NCI-H1694 treated with DMSO at 0.1 percent for 48 hours (cell line): ENCODE measurements at places on chromosomes 1 and 21.

GRCh38 chr1:231885209-231885854 is 258.7 kb downstream of the DISC1 start:
- DNase-seq = no peak

DNA sequence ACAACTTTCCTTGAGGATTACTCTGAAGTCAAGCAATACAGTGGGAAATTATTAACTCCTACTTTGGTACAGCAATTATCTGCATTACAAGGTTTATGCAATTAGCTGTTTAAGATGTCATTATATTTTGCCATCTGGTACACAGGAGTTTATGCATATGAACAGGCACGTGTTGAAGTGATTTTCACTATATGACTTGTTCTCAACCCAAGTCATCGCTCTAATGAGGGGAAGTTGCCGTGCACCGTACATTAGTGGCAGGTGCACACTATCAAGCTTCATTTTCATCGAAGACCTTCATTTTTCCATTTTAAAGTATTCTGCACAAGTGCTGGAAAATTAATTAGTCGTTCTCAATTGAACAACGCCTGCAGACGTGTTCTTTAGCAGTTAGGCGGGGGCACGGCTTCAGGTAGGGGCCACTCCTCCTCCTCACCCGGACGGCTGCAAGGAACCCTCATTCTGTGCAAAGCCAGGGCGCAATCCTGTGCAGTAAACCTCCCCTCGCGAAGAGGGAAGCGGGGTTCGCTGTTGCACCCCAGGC is 39.8 kb upstream of the NFIA start:
- peak; percentile 47 for DNase-seq

DNA sequence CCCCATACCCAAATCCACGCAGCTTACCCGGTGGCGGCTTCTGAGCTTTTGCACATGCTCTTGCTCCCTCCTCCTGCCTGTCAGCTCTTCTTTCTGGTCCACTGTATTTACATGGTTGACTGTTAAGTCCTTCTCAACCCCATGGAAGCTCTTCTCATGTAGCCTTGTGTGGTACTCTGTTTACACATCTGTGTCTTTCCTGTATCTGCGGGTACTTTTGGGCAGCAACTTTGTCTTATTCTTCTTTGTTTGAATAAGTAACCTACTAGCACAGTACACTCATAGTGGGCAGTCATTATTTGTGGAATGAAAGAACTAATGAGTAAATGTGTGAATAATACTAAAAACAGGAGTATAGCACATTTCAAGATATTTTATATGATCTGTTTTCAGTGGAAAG is 88.5 kb upstream of the GPR88 start:
- DNase-seq = no peak

DNA sequence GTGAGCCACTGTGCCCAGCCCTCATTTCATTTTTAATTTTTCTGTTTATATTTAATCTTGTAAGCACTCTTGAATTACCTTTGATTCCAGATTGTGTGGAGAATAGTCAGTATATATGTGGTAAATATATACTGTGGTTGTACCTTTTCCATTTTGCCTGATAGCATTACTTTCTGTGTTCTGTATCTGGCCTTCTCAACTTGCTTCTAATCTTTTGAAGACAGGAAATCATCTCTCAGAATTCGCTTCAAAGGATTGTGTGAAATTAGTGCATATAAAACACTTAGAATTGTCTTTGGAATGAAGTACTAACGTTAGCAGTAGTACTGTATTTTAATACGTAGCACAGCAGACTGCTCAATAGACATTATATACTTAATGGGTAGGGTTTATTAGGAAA is 37.9 kb downstream of the PPP2R5A start:
- no peak for DNase-seq

DNA sequence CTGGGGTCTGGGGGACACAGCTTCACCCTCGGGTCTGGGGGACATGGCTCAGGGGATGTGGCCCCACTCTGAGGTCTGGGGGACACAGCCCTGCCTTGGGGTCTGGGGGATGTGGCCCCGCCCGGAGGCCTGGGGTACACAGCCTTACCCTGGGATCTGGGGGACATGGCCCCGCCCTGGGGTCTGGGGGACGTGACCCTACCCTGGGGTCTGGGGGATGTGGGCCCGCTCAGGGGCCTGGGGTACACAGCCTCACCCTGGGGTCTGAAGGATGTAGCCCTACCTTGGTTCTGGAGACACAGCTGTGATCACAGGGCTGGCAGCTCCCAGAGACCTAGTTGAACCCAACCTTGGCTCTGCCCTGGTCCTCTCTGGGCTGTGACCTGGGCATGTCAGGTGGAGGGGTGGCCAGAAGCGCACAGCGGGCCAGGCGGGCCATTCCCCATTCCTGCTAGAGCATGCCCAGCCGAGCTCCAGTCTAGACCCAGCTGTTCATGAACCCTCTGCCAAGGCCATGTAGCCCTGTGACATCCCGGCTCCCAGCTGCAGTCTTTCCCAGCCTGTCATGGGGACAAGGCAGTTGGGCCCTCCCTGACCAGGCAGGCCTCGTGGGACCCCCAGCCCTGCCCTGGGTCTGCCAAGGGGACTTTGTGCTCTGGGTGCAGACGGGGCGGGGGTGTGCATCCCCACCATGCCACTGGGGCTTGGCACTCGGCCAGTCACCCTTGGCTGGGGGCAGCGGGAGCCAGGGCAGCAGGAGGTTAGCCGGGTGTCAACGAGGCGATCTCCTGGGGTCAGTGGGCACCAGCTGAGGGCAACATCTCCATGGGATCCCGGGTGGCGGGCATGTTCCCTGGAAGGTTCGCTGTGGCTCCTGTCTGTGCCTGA is 43.9 kb downstream of the WNT9A start:
- DNase-seq = peak; percentile 45

DNA sequence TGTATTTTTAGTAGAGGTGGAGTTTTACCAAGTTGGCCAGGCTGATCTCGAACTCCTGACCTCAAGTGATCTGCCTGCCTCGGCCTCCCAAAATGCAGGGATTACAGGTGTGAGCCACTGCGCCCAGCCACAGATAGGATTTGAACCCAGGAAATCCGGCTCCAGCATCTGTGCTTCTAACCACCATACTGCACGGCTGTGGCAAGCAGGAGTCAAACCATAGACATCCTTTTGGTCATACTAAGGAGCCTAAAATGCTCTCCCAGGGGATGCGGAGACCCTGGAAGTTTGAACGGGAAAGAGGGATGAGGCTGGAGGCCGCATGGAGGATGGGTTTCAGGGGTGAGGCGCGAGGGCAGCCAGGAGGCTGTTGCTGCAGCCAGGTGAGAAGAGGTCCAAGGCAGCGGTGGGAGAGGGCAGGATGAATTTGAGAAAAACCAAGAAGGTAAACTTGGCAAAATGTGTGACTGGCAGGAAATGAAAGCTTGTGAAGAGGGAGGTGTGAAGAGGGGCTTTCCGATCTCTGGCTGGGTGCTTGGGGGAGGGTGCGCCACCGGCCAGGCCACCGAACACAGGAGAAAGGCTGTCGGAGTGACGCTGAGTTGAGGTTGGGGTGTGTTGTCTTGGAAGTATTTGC is 24.0 kb upstream of the CDK18 start:
- DNase-seq = no peak

DNA sequence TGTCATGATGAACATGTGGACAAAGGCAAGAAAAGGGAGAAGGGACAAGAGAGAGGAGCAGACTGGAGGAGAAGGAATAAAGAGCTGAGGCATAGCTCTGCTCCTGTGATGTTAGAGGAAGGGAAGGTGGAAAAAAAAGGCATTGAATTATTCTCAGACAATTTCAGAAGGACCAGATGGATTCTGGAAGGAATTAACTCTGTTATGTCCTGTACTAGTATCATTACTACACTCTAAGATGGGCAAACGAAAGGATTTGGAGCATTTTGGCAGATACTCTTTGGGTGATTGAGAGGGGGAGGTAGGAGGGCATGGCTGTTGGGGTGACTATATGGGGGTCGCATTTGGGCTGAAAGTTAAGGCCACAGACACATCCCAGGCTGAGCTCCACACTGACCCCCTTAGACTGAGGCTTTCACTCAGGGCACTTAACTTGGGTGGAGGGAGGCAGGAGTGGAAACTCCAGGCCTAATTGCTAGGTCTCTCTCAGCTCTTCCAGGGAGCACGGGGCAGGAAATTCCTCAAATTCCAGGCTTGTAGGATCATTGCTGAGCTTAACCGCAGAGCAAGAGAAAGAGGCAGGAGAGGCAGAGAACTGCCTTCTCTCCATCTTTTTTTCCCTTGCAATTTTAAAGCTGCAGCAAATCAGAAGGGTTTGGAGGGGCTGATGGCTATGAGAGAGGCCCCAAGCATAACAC is 25.9 kb downstream of the KIRREL1 start:
- no peak for DNase-seq

DNA sequence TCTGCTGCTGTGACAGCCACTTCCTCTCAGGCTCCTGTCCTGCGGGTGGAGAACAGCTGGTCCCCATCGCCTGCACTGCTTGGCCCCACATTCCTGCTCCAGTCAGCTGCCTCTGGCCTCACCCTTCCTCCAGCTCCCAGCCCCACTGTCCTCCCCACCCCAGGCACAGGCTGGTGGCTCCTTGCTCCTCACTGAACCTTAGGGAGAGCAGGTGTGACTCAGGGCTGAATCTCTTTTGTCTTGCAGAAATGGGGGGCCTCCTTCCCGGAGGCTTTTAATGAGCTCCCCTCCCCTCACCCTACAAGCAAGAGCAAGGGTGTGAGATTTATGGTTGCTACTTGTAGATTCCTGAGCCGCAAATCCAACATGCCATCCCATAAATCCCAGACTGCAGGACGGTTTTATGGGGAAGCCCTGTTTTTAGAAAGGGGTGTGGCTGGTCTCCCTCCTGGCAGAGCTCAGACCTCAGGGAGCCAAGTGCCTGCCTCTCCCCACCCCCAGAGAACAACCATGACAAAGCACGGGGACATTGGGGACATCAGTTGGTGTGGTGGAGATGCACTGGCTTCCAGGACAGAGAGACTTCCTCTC is 15.2 kb downstream of the CDK18 start:
- no peak for DNase-seq

GRCh38 chr1:12485231-12486058 is 132.6 kb downstream of the DHRS3 start:
- no peak for DNase-seq

- no peak for DNase-seq
Measured at GRCh38 chr1:247535402-247535801, 838 bp downstream of the OR2C3 start.

DNA sequence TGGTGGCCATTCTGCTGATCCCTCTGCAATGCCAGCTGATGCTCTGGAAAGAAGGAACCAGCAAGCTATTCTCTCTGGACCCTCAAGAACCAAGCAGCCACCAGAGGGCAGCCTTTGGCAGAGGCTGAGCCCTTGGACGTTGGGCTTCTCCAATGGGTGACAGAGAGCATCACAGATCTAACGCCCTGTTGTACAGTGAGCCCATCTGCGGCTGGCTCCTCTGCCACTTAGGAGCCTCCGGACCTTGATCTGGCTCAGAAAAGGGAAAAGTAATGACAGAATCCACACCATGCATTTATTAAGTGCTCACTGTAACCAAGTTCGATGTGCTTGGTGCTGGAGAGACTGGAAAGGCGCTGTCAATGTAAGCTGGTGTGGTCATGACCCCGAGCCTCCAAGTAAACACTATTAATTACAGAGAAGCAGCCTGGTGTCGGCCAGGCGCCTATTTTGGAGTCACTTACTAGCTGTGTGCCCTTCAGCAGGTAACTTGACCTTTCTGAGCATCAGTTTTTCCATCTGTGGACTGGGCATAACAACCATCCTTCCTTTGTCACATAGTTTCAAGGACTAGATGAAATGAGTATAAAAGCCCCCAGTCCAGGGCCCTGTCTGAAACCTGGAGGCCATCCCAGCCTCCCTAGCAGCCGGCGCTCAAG is 34.9 kb downstream of the ECE1 start:
- DNase-seq = peak; percentile 92

DNA sequence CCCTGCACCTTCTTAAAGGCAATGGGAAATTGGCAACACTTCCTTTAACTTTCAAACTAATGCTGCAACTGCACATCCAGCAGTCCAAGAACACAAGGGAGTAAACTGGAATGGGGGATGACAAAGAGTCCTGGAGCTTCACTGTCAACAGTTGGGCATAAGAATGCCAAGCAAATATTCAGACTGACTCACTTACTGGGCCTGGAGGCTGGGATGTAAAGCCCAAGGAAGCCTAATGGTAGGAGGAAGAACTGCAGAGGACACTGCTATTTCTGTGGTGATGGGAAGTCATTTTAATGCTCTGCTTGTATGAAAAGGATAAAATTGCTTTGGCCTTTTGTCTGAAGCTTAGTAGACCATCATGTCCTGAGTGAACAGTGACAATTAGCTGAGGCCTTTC is 15.7 kb upstream of the DMRTA2 start:
- DNase-seq = no peak

DNA sequence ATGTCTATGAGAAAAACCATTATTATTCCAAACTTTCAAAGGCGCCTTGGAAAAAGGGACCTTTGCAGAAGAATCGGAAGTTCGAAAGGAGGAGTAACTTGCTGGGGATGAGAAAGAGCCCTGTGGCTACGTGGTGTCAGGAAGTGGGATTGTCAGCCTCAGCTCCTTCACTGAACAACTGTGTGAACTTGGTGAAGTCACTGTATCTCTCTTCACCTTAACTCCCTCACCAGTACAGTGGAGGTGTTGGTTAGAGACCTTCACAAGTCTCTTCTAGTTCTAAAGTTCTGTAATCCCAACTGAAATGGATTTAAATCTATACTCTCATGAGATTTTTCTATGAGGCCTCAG is 285.6 kb downstream of the CACNA1E start:
- DNase-seq = no peak

DNA sequence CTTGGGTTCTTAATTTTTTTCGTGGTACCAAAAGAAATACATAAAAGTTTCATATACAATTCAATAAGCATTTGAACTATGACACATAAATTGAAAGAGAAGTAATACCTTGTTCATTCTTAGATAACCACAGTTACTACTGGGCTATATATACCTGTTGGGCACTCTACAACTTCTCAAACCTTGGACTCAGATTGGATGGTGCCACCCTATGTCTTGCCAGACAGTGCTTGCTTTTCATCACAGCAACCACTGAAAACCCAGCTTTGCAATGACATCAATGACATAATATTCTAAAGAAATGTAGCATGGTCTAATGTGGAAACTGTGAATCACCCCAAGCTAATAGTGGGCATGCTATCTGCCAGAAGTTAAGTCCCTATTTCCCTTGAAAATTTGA is 62.8 kb upstream of the DPH5 start:
- no peak for DNase-seq

DNA sequence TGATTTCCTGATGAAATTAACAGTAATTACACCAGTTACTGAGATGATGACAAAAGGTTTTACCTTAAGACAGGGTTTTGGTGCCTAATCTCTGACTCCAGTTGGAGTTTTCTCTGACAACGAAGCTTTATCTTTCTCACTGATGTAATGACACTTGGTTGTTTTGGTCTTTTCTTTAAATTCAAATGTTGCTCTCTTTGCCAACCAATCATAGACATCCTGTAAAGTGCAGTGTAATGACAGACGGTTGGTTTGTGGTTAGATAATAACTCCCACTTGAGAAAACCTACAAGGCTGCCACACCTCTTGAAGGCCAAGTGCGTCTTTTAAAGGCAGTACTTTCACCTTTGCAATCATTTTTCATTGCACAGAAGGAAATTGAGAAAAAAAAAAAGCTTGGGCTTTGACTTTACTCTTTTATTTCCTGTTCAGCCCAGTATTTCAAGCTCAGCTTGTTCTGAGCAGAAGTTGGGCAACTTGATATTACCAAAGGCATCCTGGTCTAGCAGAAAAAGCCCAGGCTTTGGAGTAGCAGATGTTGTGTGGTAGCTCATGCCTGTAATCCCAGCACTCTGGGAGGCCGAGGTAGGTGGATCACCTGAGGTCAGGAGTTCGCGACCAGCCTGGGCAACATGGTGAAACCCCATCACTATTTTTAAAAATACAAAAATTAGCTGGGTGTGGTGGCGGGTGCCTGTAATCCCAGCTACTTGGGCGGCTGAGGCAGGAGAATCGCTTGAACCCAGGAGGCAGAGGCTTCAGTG is 14.9 kb downstream of the PDIK1L start:
- DNase-seq = no peak
